Stimulated activated CD8-positive, alpha-beta memory T cell treated with anti-CD3 and anti-CD28 coated beads, Interleukin-4, amount 100 ng/mL, for 48 hours (primary cell): ENCODE measurements at places on chromosomes 7 and 10.

GRCh38 chr10:24238519-24239247, 29.7 kb downstream of the KIAA1217 start:
- DNase-seq, result no peak

GRCh38 chr7:156198277-156198676, 386.0 kb upstream of the SHH start:
- no peak for DNase-seq

DNA sequence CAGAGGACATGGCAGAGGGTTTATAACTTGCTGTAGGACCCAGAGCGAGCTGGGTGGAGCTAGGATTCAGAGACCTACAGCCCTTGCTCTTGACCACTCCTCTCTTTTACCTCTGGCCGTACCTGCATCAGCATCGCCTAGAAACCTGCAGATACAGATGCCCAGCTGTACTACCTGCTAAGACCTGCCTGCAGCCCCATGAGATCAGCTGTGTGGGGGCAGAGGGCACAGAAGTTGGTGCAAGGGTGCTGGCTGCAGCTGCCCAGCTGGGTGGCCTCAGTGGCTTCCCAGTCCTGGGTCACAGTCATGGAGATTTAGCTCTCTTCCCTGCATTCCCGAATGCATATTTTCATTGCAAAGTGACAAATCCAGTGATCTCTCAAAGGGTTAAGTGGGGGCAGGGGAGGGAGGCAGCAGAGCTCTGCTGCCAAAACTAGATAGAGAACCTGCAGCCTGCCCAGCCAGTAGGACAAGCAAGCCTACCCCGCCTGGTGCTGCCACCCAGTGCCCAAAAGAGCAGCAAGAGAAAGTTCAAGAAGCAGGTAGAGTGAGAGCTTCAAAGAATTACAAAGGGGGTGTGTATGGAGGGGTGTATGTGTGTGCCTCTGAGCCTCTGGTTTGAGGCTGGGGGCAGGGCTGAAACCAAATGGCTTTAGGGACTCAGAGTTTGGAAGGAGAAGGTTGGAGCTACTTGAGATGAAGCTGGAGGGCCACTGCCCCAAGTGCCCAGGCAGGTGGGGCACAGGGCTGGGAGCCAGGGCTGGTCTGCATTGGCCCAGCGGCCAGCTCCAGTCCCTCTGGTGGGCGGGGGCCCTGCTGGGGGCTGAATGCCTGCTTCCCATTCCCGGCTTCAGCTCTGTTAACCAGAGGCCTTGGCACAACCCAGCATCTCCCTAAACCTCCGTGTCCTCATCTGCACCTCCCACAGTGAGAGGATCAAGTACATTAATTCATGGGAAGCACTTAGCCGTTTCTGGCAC, 6.9 kb downstream of the FAM241B start:
- no peak for DNase-seq

DNA sequence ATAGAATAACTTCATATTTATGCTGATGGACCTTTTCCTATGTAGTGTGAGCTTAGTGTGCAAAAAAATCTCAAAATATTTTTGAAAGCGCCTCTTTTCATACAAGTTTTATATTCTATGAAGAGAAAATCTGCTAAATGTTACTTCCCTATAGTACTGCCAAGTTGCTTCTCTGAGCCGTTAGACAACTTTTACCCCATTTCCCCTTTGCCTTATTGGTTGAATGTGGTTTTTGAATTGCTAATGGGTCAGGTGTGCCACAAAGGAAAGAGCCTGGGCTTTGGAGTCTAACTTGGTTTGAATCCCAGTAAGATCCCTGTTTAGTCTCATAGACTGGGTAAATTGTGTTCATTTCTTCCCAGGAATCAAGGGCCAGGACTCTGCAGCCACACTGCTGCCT, 261.5 kb downstream of the SNX10 start:
- no peak for DNase-seq

GRCh38 chr10:11909618-11910017, 86.5 kb downstream of the PROSER2 start:
- no peak for DNase-seq

DNA sequence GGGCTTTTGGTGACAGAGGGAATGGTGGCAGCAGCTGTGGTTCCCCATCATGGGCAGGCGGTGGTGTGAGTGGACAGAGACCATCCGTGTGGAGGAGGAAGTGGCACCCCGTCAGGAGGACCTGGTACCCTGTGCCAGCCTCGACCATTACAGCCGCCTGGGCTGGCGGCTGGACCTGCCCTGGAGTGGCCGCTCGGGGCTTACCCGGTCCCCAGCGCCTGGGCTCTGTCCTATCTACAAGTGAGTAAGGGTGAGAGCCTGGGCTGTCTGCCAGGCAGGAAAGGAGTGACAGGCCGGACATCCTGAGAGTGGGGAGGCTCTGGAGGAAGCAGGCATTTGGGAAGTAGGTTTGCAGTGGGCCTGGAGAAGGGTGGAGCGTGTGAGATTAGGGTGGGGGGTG, 2.9 kb upstream of the ZNF467 start:
- DNase-seq, result no peak

GRCh38 chr10:14478201-14478600, 147.5 kb upstream of the FRMD4A start:
- no peak for DNase-seq

DNA sequence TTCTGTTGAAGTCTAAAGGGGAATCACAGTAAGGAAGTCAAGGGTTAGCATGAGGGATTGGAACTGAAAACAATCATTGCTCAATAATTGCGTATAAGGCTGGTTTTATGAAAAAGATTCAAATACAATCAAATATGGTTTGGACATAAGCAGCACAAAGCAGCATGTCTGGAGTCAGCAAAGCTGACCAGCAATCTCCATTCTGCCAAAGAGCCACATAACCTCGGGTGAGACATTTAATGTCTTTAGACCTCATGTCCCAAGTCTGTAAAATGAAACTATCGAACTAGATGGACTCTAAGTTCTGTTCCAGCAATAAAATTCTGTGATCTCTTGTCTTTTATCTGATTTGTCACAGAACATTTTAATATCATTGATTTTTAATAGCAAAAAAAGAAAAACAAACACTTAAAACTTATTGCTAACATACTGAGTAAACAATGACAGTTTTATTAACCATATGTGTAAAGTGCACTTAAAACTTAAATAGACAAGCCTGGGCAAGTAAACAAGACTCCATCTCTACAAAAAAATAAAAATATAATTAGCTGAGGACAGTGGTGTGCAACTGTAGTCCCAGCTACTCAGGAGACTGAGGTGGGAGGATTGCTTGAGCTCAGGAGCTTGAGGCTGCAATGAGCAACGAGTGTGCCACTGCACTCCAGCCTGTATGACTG, 217.0 kb downstream of the MAGI2 start:
- no peak for DNase-seq

GRCh38 chr7:3544202-3544601, 243.2 kb downstream of the SDK1 start:
- no peak for DNase-seq

GRCh38 chr10:31457858-31458257, 138.8 kb downstream of the ZEB1 start:
- no peak for DNase-seq

GRCh38 chr7:100157334-100158228, 942 bp downstream of the TRAPPC14 start:
- no peak for DNase-seq

DNA sequence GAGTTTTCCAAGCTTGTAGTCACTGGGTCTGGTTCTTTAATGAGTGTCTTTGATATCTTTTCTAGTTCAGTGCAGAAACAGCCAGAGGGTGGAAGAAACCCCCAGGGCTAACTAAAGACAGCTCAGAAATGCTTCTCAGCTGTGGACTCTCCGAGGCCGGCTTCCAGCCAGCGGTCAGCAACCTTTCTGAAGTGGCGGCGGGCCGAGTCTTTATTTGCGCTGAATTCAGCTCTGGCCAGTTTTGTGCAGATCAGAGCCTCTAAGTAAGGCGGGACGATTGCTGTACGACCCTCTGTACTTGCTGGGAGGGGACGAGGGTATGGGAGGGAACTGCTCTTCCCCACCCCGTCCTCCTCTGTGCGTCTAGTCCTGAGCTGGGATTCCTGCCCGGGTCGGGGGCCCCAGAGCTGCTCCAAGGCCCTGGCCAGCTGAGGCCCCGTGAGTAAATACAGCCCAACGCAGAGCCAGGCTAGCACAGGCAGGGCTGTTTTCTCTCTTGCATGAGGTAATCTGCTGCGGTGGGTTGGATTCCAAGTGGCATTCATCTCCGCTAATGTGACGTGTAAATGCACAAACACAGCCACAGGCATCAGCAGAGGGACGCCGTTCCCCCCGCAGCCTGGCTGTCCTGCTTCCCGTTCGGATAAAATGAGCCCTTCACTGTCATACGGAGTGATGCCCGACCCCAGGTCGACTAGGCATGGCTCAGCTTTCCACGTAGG, 159.8 kb downstream of the PIP4K2A start:
- DNase-seq, result no peak

- no peak for DNase-seq
Observed at GRCh38 chr10:43264344-43264964, 2.4 kb downstream of the RASGEF1A start.

DNA sequence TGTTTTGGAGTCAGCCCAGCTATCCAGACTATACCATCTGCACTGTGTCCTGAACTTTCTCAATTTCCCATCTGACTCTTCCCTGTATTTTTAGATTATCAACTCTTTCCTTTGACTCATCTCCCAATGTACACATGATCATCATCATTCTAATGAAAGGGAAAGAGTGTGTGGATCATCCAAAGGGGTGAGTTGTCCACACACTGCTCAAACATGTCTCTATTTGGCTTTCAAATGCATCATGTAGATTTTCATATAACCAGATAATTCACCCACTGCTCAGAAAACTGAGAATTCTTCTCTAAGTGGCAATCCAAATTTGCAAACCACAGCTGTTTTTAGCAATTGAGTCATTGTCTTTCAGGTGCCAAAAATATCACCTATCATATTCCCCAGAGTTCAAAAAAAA, 190.2 kb upstream of the HPS1 start:
- DNase-seq, result no peak

- DNase-seq, result no peak
Observed at GRCh38 chr7:96181174-96181573, 140.7 kb downstream of the SLC25A13 start.

- no peak for DNase-seq
Observed at GRCh38 chr10:3658766-3659165, 126.2 kb downstream of the KLF6 start.

DNA sequence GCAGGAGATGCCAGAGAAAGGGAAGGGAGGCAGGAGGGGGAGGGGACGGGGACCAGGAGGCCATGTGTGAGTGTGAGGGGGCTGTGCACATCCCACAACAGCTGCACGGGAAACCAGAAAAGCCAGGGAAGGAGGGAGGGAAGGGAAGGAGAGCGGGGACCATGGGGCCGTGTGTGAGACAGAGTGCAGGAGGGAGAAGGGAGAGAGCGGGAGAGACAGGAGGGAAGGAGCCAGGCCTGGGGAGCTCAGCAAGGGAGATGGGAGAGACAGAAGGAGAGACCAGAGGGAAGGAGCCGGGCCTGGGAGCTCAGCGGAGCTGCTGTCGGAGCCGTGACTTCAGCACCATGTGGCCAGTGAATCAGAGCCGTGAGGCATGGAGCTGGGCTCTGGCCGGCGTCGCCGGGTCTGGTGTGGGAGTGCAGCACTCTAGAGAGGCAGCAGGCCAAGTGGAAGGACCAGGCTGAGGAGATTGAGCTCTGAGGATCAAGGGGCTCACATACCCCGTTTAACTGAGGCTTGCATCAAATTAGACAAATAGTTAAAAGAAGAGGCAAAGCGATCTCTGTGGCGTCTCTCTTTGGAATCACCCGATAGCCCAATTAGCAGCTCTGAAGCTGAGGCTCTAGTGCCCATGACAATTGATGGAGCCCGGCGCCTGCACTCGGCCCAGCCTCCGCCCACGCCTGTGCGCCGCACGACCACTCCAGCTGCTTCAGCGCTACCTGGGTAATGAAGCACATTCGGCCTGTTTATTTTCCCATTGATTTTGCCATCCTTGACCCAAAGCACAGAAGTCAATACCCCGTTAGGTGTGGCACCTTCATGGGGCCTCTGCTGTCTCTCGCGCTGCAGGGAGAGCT, 150.4 kb downstream of the MAD1L1 start:
- DNase-seq, result no peak

GRCh38 chr7:150732786-150733481, 4.3 kb upstream of the GIMAP5 start:
- DNase-seq, result no peak

DNA sequence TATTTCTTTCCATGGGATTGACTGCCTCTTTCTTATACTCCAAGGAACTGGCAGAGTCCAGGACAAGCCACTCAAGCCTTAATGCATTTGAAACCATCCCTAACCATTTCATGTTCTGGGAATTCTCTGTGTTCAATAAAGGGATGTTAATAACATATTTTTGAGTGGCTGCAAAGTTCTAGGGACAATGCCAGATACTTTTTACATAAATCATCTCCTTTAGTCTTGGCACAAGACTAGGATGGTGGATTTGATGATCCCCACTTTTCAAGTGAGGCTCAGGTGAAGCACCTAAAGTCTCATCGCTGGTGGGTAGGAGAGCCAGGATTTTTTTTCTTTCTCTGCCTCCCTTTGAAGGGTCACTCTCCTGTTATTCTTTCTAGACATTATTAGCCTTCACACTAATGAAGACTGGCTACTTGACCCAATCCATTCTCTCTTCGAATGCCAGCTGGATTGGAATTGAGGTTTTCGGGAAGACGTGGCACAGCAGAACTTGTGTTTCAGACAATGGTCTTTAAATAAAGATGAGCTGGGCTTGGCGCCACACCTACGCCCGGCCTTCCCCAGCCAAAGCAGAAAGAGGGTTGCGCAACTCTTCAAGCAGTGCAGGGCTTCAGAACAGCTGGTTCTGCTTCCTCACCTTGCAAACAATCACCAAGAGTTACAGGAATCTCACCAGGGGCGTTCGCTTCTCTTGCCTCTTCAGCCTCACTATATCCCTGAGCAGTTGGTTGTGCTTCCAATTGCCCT, 73.8 kb upstream of the BMPER start:
- DNase-seq, result no peak

DNA sequence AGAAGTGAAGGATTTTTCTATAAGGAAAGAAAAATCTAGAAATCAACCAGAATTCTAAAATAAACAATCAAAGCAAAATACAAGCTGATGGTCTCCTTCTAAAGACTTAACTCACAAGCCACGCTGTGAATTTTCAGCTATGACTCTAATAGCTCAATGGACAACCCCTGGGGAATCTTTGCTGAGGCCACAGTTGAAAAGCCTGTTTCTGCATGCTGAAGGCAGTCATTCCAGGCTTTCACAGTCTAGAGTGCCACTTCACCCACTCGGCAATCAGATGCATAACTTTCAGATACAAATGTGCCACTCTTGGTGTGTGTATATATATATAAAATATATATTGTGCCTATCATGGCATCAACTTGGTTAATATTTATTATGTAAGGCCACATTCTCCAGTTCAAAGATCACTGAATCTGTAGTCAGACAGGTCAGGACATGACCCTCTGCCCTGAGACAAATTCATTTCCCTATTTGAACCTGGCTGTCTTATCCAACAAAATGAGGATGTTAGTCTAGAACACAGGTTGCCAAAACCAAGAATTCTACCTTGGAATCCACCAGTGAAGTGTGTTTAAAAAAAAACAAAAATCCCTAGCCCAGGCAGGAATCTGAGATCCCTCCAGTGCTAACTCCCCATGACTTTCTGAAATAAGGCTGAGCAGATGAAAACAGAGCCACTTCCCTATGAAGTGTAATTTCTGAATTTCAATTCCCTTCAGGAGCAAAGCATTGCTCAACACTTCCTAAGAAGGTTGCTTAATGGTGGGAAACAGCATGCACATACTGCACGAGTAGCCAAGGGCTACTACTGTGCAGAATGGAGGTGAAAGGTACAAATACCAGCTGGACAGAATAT, 9.9 kb downstream of the LIPA start:
- DNase-seq, result no peak

- DNase-seq, result no peak
Observed at GRCh38 chr7:22610263-22610662, 110.3 kb upstream of the STEAP1B start.

- no peak for DNase-seq
Observed at GRCh38 chr10:129807211-129807610, 156.9 kb downstream of the EBF3 start.

- no peak for DNase-seq
Observed at GRCh38 chr10:78025685-78026364, 3.5 kb downstream of the POLR3A start.
